Activated CD4-positive, alpha-beta T cell treated with anti-CD3 and anti-CD28 coated beads for 1 hour (primary cell): ENCODE measurements at places on chromosomes 16 and 17.

DNA sequence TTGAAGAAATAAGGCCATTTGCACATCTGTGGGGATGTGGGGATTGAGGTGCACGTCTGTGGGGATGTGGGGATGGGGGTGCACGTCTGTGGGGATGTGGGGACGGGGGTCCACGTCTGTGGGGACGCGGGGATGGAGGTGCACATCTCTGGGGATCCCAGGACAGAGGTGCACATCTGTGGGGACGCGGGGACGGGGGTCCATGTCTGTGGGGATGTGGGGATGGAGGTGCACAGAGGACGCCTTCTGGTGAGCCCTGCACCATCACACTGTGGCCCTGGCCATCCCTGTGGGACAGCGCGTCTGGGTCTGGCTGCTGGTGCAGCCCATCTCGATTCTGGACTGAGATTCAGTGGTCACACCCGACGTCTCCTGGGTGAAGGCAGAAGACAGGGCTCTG lies 161.4 kb downstream of the LAT start:
- DNase-seq: no peak

DNA sequence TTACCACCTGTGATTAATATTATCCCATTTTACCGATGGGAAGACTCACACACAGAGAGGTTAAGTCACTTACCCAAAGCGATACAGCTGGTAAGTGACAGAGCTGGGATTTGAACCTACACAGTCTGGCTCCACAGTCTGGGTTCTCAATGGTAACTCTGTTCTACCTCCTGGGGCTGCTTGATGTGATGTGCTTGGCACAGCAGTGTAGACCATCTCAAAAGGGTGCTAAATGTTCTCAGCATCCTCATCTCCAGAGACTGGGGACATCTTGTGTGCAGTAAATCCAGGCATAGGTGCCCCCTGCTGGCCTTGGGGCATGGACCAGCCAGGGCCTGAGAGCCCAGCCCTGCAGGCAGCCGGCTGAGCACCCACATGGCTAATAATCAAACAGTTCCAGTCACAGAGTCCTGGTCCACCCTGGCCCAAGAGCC lies 15.4 kb upstream of the KATNB1 start:
- DNase-seq: no peak

- no peak for DNase-seq
Observed at GRCh38 chr17:4389079-4389478, 22.6 kb upstream of the UBE2G1 start.

DNA sequence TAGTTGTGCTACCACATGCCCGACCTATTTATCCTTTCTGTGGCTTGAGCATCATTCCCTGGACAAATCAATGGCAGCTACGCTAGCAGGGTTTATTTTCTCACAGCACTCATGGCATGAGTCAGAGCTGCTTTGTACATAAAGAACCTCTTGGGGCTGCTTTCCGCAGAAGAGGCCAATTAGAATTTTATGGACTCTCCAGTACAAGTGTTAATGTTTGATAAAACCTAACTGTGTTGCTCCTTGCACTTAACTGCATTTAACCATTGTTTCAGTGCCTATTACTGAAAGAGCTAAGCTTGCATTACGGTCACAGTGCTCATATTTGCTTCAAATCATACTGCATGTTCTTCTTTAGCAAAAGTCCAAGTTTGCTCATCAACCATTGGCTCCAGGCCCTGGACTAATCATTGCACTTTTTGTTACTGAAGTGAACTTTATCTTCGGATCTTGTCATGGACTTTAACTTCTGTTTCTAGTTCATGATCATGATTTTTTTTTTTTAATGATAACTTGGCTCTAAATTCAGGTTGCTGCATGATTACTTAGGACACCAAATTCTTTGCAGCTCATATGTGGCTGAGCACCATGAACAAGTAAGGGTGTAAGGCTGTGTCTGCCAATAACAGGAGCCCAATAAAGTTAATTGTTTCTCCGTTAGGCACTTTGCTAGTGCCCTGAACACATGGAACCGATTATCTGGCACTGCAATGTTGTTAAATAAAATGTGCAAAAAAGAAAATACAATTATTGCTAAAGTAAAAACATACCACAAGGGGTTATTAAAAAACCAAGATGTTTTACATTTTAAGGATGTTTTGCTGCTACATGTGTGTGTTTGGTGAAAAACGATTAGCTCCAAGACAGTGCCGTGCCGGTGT lies 492.2 kb downstream of the KCNJ2 start:
- DNase-seq: no peak

GRCh38 chr16:22217890-22218730 lies 12.0 kb downstream of the EEF2K start:
- DNase-seq: no peak

DNA sequence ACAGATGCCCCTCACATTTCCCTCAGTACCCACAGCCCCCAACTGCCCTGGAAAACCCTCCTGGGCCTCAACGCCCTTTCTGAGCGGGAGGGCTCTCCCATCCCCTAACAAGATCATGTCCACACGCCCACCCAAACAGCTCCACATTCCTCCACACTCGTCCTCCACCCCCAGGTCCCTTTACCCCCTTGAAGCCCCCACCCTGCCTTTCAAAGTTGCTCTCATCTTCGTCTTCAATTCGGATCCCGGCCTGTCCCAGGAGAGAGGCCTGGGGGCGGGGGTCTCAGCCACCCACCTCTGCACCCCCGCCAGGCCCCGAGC lies 14.3 kb downstream of the HOXB4 start:
- DNase-seq: no peak

DNA sequence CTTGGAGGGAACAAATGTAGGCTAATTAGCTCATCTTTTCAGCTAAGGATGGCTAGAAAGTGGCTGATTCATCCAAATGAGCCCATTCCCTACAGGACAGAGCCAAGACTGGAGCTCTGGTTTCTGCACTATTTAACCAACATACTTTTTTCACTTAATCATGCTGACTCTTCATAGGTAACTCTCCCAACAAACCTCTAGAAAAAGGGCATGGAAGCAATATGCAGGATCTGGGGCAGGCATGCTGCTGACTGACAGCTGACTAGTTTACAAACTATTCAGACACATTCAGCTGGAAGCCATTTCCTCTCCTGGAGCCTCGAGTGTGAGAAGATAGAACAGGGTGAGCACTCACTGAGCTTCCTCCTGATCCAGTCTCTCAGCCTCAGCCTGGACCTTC lies 6.2 kb downstream of the BECN1 start:
- DNase-seq: no peak

DNA sequence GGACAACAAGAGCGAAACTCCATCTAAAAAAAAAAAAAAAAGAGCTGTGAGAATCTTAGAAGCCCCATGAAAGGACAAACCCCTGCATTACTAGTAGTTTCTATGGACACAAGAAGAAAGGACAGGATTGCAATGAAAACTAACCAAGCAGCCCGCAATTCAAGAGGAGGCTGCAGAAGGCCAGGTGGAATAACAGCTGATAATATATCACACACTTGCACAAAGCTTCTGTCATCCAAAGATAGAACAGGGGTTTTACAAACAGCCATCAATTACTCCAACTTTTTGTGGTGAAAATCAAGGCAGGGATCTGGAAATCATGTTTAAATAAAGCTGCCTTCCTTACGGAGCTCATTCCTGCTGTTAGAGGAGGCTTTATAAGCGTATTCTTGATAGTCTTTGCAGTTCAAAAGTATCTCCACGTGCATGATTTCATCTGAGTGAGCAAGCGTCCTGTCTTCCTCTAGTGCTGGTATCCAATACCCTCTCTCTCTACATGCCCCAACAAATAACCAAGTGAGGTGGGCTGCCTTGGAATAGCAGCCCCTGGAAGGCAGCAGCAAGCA lies 23.1 kb upstream of the TMEM94 start:
- DNase-seq: no peak

GRCh38 chr17:40416671-40417070 lies 1.0 kb downstream of the TOP2A start:
- no peak for DNase-seq
